ENCODE measurements at places on chromosomes 13 and 19.

DNA sequence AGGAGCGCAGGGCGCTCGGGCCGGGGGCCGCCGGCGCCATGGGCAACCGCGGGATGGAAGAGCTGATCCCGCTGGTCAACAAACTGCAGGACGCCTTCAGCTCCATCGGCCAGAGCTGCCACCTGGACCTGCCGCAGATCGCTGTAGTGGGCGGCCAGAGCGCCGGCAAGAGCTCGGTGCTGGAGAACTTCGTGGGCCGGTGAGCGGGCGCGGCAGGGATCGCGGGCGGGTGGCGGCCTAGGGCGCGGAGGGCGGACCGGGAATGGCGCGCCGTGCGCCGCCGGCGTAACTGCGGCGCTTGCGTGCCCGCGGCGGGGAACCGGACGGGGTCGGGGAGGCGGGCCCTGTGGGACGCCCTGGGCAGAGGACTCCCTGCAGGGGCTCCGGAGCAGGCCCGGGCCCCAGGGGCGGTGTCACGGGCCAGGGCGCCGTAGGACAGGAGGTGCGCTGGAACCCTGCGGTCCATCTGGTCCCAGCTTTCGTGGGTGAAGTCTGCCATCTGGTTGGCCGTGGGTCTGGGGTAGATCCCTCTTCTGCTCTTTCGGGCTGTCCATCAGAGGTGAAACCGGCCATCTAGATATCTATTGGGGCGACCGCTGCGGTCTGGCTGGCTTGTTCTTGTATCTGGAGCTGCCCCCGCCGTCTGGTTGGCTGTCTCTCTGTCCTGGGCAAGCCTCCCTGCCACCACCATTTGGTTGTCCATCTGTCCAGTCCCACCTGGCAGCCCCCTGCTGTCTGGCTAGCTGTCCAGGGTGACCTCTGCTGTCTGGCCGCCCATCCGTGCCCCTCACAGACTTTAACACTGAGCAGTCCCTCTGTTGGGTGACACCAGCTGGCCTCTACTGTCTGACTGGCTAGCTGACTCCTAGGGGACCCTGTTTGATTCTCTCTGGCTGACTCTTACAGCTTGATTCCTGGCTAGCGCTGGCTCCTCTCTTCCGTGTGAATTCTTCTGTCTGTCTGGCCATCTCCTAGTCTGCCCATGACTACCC is 622 bp downstream of the DNM2 start:
- DNase-seq = peak; percentile 70

GRCh38 chr13:48448959-48449614 is 36.2 kb upstream of the LPAR6 start:
- no peak for DNase-seq

DNA sequence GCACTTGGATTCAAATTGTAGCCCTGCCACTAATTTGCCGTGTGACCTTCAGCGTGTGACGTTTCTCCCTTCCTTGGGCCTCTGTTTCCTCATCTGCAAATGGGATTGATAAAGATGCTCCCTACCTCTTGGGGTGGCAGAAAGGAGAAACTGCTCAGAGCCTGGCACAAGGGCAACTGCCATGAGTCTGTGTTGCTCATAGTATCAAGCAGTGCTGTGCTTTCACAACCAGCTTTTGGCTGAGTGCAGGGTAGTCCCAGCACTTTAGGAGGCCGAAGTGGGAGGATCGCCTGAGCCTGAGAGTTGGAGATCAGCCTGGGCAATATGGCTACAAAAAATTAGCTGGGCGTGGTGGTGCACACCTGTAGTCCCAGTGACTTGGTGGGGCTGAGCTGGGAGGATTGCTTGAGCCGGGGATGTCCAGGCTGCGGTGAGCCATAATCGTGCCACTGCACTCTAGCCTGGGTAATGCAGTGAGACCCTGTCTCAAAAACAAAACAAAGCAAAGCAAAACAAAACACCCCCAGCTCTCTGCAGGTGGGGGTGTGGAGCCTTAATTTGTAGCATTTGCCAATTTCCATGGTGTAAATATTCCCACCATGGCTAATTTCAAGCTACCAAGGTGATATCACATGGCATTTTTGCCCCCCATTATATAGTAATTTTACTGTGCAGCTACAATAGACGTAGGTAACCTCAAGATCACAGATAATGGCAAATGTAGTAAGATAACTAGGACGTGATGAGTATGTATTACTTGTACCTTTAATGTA is 1.6 kb upstream of the MARK4 start:
- no peak for DNase-seq

DNA sequence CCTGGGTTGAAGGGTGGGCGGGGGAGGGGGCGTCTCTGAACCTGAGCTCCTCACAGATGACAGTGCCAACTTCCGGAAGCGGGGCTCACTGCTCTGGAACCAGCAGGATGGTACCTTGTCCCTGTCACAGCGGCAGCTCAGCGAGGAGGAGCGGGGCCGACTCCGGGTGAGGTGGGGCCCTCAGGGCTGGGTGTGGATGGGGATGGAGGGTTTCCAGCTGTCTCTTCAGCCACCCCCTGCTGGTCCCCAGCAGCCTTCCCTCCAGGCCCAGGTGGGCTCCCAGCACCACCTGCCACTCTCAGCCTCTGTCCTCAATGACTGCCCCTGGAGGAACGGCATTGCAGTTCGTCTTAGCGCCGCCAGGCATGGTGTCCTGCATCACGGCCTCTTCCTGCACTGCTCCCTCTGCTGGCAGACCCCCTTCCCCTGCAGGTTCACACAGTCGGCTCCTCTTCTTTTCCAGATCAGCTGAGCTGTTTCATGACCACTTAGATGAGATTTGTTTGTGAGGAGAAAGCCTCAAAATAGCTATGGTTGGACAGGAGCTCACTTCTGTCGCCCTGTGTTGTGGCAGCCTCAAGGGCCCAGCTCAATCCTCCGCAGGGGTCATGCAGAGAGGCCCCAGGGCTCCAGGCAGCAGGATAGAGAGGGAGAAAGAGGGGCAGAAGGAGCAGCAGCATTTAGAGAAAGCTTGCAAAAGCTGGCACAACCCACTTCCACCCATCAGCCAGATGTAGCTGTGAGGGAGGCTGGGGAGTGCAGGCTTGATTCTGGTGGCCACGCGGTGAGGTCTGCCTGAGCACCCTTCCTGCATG is 2.5 kb upstream of the GARIN5A start:
- peak; percentile 37 for DNase-seq

DNA sequence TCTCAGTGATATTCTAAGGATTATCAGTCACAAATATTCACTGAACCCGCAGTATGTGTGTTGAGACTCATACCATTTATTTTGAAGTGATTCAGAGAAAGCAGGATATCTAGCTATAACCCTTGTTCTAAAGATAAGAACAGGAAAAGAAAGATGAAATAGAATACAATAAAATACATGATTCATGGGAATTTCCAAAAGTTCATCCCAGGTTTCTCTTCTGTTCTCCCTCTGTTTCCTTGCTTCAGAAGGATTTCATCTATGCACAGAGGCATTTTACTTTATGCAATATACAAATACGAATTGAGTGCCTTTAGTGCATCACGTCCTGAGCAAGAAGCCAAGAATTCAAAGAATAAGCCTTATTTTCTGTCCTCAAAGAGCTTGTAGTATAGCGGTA is 274.4 kb upstream of the GPC6 start:
- DNase-seq = no peak

- DNase-seq = peak; percentile 4
Measured at GRCh38 chr13:91647361-91647990, 249.1 kb downstream of the GPC5 start.

- DNase-seq = no peak
Measured at GRCh38 chr13:113759525-113760137, 605 bp downstream of the TMEM255B start.
